ENCODE measurements at places on chromosomes 4 and X.

GRCh38 chr4:86928400-86929255 lies 6.2 kb upstream of the AFF1 start:
- DNase-seq, result no peak

DNA sequence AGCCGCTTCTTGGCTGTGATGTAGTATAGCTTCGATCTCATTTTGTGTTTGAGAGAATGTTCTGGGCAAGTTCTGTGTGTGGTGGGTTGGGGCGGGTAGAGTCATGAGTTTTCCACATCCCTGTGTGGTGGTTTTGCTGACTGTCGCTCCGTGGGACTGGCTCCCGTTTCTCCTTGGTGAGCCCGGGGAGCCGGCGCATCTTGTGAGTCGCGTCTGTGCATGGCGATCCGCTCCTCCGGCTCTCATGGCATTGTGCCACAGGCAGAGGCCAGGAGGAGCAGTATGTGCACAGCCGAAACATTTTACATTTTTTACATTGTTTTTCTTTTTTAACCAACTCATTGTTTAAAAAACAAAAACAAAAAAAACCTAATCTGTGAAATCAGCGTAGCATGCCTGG lies 27.7 kb upstream of the TBC1D14 start:
- no peak for DNase-seq

- DNase-seq, result no peak
Observed at GRCh38 chrX:133989993-133990392, 4.6 kb upstream of the GPC3 start.

DNA sequence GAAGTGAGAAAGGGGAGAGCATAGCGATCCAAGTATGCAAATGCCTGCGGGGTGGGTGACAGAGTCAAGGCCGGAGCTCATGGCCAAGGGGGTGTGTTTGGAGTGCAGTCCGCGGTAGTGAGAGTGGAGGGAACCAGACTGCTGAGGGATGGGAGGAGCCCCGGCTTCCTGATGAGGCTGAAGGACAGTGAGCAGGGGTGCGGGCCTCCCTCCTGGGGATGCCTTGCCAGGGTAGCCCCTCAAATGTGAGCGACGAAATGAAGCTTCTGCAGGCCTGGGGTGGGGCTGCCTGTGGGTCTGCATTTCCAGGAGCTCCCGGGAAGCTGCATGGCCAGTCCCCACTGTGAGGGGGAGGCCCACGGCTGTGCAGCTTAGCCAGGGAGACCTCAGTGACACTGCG lies 45.0 kb downstream of the PSAPL1 start:
- DNase-seq, result no peak

GRCh38 chr4:99414401-99414800 lies 20.7 kb downstream of the ADH7 start:
- DNase-seq, result no peak

- DNase-seq, result no peak
Observed at GRCh38 chr4:107125496-107125895, 89.4 kb upstream of the DKK2 start.

DNA sequence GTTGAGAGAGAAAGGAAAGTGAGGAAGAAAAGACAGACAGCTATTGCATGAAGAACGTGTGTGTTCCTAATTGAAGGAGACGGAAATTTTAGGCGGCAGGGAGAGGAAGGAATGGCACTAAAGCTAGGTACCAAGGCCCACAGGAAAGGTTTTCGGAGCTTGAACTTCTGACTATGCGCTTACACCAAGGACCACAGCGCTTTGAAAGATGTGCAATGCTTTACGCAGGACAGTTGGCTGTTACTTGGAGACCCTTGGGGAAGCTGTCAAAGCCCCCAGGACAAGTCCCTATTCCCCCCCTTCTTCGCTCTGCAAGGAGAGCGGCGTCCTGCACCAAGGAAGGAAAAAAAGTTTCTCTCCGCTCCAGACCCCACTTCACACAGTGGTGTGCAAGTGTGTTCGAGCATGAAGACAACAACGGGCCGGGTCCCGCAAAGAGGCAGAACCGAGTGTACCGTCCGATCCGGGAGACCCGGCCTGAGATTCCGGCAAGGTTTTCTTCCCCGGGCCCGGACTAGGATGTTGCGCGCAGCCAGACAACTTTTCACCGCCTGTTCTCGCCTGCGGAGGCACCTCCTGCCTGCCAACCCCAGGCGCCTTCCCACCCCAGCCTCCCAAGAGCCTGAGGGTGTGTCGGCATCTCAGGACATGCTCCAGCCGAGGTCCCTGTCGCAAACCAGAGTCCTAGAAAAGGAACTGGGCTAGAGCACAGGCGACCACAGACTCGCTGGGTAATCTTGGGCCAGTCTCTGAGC lies 896 bp downstream of the KDR start:
- no peak for DNase-seq

DNA sequence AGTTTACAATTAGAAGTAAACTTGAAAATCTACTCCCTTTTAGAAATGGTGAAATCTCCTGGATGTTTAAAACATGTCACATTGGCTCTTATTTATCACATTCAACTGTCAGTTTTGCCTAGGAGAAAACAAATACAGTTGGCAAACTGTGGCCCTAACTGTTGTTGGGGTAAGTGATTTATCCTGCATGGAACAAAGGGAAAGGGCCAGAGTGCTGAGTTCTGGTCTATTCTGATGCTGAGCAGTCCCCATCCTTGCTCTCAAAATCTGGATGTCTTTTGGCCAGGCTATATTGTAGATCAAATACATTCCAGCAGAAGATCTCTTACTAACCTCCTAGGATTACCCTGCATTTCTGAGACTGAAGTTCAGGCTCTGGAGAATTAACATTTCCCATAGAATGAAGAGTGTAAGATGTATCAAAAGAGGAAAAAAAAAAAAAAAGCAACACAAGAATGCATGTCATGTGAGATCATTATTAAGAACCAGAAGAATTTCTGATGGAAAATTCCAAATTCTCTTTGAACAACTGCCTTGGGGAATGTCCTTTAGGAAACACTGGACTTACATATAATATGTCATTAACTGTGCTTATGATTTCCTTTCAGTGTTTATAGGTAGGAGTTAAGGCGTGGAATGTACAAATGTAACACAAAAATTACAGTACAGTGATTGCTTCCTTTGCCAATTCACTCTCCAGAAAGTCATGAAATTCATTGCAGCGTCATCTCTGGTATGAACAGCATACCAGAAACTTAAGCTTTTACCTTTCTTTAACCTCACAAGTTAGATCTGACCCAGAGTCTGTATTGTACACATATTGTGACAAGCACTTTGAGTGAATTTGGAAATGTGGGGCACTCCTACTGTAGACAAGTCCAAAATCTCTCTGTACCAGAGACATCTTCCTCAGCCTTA lies 1012.5 kb upstream of the LCORL start:
- DNase-seq, result no peak

DNA sequence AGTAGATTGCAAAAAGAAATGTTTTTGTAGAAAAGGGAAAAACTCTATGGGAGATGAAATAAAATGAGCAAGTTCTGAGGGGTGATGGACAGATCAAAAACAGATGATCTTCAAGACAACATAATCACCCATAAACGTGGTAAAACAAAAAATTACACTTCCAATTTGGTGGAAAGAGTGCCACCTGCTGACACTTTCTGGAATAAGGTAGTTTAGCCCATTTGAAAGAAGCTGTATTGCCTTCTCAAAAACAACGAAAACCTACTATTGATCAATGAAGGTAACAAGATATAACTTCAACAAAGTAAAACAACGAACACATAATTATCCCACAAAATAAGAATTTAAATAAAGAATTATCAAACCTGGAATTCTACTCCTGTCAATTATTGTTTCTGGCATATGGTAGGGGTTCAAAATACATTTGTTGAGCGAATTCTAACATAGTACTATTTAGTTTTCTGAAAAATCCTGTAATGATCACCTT lies 2.5 kb downstream of the COQ2 start:
- peak; percentile 20 for DNase-seq

GRCh38 chrX:1178580-1179057 lies 33.8 kb downstream of the CRLF2 start:
- DNase-seq, result no peak

DNA sequence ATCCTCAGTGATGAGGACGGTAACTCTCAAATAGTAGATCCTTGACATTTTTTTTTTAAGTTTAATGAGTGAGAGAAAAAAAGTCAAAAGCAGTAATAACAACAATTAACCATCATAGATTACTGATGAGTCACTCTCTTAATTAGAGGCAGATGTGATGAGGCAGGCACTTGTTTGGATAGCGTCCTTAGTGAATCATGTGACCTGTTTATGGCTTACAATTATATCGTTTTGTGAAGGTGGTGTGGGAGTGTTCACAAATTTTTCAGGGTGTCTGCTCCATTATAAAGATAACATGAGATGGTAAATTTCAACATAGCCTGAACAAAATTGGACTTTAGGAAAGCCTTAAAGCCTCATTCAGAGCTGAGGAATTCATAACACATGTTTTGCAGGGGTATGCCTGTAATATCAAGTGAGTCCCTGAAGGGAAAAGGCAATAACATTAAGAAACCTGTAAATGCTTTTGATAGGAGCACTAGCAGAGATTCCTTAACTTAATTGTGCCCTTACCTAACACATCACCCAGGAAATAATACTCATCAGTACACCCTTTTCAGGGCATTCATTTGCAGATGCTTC lies 51.9 kb upstream of the XIAP start:
- no peak for DNase-seq

DNA sequence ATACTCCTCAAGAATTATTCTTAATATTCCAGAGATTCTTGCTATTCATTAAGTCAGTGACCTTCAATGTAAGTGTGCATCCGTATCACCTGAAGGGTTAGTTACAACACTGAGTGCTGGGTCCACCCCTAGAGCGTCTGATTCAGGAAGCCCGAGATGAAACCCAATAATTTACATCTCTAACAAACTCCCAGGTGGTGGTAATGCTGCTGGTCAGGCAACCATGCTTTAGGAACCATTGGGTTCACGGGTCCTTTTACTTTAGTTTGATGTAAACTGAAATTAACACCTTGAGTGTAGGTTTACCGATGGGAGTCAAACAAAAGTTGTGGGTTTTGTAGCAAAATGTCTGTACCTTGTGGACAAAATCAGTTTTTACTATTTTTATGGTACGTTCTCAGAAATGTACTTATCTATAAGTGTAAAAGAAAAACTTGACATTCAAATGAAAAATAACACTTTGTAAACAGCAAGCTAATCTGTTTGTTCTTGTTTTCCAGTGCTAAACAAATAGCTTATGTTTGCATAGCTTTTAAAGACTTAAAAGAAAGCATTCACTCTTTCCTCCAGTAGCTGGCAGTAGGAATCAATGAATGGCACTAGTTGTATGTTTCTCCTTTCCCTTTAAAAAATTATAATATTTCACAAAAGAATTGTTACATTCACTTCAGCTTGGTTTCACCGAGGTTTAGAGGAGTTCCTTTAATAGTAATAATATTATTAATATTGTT lies 32.7 kb downstream of the ACE2 start:
- no peak for DNase-seq
